ENCODE measurements at places on chromosomes 5 and 9.

GRCh38 chr5:77231471-77232138 is 21.1 kb downstream of the PDE8B start:
- no peak for DNase-seq

- no peak for DNase-seq
Observed at GRCh38 chr9:68741704-68742332, 36.8 kb downstream of the PIP5K1B start.

GRCh38 chr5:169767938-169768337 is 130.9 kb downstream of the DOCK2 start:
- no peak for DNase-seq

GRCh38 chr9:126149661-126150060 is 177.0 kb upstream of the MVB12B start:
- no peak for DNase-seq

DNA sequence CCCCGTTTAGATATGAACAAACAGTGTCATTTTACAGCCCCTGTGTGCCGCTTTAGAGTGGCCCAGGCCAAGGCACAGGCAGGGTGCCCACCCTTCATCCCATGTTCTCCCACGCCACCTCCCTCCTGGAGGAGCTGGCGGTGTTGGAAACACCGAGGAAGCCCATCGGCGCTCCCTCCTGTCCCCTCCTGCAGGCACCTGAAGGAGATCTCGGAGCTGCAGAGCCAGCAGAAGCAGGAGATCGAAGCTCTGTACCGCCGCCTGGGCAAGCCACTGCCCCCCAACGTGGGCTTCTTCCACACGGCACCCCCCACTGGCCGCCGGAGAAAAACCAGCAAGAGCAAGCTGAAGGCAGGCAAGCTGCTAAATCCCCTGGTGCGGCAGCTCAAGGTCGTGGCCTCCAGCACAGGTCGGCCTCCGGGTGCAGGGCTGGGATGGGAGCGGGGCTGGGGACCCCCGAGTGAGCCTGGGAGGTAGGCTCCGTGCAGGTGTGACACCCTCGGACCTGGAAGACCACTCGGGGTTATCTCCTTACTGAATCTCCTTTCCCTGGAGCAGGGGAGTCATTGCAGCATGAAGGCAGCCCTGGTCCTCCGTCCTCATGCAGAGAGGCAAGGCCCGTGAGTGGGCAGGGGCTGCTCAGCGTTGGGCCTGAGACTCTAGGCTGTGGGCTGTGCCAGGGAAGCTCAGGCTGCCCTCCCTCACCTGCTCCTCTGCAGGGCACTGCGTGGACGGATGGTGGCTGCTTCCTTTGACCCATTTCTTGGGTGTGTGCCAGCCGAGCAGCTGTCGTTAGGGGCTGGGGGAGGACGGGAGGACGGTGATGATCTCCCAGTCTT is 113.9 kb downstream of the WNK2 start:
- DNase-seq: no peak

DNA sequence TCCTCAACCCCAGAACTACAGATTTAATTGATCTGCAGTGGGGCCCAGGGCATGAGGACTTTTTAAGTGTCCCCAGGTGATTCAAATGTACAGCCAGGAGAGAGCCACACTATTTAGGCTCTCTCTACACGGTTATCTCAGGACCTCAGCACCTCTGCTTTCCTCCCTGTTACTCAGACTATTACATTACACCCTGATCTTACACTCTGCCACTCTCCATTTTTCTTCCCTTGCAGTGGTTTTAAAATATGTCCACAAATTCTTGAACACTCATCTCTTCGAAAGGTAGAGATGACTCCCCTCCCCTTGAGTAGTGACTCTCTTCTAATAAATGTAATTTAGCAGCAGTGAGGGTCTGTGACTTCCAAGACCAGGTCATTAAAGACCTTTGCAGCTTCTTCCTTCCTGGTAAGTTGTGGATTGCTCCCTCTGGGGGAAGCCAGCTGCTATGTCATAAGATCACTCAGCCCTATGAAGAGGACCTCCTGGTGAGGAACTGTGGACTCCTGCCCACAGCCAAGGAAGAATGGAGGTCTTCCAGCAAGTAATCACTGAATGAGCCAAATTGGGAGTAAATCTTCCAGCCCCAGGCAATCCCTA is 87.5 kb upstream of the SSBP2 start:
- peak; percentile 25 for DNase-seq

DNA sequence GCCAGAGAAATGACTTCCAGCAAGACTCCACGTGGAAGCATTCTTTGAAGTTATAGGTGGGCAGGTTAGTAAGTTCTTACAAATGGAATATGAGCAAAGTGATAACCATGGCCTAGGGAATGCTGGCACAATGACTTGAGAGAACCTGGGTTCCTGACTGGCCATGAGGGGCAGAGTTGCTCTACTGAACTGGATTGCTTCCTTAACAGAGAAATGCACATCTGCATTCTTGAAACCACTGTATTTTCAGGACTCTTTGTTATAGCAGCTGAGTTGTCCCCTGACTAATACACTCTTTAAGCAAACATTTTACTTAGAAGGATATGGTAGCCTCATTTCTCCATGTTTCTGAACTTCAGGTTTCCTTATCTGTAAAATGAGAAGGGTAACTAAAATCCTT is 108.3 kb upstream of the GNA14 start:
- no peak for DNase-seq
